ENCODE measurements at places on chromosomes 2 and 18.
A peak's percentile ranks its signal among the peaks of the same experiment; 100 is the strongest.

- DNase-seq, result no peak
These were observed 32.6 kb downstream of the NAPG start for GRCh38 chr18:10558243-10558966.

GRCh38 chr2:152098496-152099366 lies at the start of gene CACNB4:
Gene CACNB4, minus strand, starts transcription at chr2:152099044.
- peak; percentile 55 for DNase-seq

GRCh38 chr2:233210843-233211547 lies 40.5 kb upstream of the ATG16L1 start:
- DNase-seq, result peak; percentile 79

DNA sequence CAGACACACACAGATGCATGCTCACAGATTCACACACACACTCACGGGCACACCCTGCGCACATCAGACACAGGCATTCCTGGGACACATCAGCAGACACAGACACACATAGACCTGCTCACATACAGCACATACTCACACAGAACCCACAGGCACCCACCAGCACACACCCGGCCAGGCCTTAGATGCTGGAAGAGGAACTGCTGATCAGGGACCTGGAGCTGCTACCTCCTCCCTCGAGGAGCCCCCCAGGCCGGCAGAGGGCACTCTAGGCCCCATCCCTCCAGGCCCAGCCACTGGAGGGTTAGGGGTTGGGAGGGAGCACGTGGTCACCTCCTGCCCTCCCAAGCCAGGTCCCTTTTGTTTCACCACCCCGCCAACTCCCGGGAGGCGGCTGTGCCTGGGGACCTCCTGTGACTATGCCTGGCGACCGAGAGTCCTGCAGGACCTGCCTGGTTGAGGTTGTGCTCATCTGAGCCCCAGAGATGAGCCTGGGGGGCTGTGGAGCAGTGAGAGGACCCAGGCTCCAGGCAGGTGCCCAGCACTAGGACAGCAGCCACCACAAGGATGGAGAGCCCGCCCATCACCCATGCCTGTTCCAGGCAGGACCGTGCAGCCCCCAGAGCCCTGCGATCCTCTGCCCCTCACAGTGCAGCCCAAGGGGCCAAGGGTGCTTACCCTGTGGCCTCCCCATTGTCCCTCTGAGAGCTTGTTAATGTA lies 21.0 kb upstream of the PTMA start:
- no peak for DNase-seq
